ENCODE measurements at places on chromosomes 2 and 18.

DNA sequence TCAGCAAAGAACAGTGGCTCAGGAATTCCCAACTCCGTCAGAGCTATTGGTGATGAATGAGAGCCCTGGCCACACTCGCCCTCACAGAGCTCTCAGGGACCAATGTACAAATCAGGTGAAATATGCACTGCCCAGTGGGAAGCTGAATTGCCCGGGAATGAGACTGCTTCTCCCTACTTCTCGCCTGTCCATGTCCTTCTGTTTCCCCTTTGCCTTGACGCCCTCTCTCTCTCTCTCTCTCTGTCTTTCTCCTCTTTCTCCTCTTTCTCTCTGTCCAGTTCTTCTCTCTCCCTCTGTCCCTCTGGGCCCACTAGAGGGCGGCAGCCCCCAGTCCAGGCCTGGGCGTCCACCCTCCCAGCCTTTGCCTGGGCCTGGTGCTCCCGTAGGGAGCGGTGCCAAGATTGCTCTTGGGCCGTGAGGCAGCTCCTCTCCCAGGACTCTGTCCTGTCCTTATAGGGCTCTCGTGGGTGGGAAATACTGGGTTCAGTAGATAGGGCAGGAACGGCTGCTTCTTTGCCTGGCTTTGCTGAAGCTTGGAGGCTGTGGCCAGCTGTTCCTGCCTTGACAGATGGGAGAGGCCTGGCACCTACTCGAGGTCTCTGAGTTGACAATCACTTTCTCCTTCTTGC lies 28.4 kb upstream of the PUM2 start:
- DNase-seq: no peak

- no peak for DNase-seq
Measured at GRCh38 chr18:77061946-77062517, 70.6 kb downstream of the MBP start.

DNA sequence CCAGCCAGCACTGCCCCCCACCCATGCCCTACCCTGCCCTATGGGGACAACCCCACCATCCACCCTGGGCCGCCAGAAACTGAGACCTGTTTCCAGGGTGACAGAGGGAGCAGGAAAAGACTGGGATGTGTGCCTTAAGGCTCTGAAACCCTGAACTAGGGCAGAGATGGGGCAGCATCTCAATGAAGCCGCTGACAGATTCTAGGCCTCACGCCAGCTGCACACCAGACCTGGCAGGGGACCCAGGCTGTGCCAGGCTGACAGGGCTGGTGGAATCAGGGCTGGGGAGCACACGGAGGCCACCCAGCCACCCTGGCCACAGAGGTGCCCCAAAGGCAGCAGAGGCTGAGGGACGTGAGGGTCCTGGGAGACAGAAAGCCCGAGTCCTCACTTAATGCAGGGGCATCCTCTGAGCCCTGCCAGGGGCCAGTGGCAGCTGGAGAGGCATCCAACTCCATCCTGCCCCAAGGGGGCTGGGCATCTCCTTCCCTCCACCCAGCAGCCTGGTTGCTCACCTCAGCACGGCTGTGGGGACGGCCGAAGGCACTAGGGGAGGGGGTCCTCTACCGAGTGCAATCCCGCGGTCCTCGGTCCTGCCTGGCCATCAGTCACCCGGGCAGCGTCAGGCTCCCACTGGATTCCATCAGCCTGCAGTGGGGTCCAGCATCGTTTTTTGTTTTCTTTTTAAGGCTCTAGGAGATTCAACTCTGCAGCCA lies 169.2 kb downstream of the ZFP36L2 start:
- DNase-seq: no peak

- DNase-seq: no peak
Measured at GRCh38 chr18:21998486-21998885, 170.9 kb upstream of the GATA6 start.

DNA sequence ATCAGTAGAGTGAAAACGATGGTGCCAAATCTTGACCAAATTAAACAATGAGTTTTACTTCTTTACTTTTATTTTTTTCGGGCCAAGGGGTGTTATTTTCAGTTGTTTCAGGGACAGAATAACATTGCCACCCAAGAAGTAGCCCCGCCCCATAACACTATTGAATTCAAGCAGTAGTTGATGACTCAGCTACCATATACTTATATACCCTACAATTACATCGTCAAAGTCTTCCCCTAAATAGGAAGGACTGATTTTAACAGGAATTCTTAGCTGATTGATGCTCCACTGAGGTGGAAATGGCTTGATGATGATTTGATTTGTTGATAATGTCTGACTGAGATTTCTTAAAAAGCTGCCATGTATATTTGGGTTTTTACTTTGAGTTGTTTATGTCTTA lies 24.7 kb downstream of the LYPD6B start:
- DNase-seq: no peak

- no peak for DNase-seq
Measured at GRCh38 chr2:70442301-70443077, 111.1 kb downstream of the TGFA start.

DNA sequence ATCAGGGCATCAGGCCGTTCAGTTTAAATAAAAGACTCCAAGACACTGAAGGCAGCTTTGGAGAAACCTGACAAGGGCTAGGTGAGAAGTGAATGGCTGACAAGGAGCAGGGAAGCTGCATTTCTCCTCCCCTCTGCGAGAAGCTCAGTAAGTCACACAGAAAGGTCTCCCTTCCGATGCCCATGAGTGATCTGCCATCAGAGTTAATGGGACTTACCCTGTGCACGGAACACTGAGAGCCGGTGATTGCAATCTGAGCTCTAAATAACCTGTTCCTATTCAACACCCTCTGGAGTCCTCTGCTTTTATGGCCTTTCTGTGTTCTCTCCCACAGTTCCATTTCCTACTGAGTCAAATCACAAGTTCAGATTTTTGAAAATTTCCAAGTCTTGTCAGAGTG lies 322.2 kb upstream of the MYT1L start:
- no peak for DNase-seq

GRCh38 chr2:144471305-144472045 lies 48.4 kb downstream of the ZEB2 start:
- DNase-seq: no peak

GRCh38 chr2:166360906-166361305 lies 14.8 kb downstream of the SCN9A start:
- DNase-seq: no peak

- no peak for DNase-seq
Measured at GRCh38 chr2:176679061-176679669, 409.9 kb downstream of the MTX2 start.

DNA sequence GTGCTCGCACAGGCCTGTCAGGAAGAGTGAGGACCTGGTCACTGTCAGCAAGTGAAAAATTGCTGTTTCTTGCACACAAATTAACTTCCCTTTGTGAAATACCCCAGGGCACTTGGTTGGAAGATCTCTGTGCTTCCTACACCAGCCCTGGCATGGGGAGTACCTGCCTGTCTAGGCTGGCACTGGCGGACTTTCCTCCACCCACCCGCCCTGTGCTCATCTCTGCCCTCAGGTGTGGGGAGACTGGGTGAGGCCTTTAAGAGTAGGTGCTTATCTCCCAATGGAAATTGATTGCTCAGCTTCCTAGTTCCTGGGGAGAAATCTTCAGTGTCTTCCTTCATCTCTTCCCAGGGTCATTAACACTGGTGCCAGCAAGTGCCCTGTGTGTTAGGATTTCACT lies 42.1 kb downstream of the IMPA2 start:
- DNase-seq: no peak

GRCh38 chr2:61205132-61205531 lies 43.1 kb downstream of the C2orf74 start:
- DNase-seq: no peak

GRCh38 chr2:69581774-69582581 lies 61.6 kb downstream of the AAK1 start:
- no peak for DNase-seq

DNA sequence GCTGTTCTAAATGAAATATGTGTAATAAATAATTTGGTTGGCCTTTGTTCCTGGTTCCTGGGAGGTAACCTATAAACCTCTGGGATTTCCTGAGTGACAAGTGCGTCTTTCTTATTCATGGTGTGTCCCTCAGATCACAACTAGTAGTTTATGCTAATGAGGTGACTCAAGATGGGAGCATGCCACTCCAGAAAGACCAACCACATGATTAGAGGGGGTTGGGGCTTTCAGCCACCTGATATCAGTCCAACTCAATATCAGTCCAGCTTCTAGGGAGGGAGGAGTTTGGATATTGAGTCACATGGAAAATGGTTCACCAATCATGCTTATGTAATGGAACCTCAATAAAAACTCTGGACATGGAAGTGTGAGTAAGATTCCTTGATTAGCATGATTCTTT lies 96.6 kb downstream of the QPCT start:
- DNase-seq: no peak

- no peak for DNase-seq
Measured at GRCh38 chr2:208252716-208253492, 2.0 kb downstream of the IDH1 start.

DNA sequence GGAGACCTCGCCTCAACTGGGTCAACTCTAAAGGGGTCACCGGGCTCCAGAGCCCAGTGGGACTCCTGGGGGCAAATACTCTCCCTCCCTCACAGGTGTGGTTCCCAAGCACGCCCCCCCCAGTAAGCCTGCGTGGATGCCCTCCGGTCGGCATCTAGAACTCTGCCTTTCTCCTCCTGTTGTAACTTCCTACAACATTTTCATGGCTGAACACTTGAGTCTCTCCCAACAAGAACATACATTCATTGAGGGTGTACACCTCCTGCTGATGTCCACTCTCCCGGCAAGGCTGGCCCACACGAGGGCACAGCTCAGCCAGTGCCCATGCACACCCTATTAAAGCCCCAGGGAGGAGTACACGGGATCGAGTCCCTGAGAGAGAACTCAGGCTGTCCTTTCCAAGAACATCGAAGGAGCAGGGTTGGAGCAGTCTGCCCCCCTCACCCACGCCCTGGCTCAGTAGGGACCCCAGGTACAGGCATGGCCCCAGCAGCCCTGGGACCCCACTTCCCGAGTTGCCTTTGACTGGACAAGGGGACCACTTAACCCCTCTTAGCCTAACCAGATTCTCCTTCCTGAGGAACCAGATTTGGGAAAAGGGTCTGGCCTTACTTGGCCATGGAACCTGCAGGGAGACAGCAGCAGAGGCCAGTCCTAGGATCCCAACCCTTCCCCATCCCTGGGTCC lies 37.4 kb downstream of the FAM178B start:
- DNase-seq: no peak

- no peak for DNase-seq
Measured at GRCh38 chr18:72940986-72941385, 73.2 kb upstream of the NETO1 start.

GRCh38 chr18:28823506-28824182 lies 646.7 kb upstream of the CDH2 start:
- DNase-seq: no peak

DNA sequence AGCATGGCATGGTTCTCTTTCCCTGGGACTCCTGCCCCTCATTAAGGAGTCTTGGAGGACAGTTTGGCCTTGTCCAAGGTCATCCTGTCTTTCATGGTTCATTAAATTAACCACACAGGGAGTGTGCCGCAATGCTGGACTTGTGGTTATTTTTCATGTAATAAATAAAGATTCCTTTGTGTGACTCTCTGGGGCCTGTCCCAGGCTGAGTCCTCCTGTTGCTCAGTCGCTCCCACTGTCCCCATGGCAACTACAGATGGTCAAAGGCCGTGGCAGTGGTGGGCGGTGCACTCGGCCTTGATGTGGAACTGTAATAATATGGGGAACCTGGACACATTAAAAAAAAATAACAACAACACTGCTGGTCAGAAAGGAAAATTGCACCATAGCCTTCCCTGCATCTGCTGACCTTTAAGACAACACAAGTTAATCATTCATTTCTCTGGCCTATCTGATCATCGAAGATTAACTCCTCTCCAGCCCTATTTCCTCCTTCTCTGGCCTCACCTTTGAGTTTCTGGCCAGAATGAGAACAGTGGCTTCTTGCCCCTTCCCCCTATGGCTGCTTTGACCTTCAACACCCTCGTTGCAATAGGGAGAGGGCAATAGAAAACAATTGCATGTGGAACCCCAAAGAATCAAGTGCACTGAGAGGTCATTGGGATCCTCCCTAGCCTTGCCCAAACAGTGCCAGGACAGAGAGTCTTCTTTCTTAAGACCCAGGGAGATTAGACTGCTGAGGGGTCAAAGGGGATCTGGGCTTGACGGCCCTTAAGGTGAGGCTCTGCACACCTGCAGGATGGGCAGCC lies 44.7 kb downstream of the PSD4 start:
- peak; percentile 54 for DNase-seq

- DNase-seq: peak; percentile 91
Measured at GRCh38 chr2:216775043-216775453, 79.7 kb upstream of the IGFBP5 start.

- DNase-seq: no peak
Measured at GRCh38 chr2:111995148-111995547, 59.9 kb upstream of the TMEM87B start.

DNA sequence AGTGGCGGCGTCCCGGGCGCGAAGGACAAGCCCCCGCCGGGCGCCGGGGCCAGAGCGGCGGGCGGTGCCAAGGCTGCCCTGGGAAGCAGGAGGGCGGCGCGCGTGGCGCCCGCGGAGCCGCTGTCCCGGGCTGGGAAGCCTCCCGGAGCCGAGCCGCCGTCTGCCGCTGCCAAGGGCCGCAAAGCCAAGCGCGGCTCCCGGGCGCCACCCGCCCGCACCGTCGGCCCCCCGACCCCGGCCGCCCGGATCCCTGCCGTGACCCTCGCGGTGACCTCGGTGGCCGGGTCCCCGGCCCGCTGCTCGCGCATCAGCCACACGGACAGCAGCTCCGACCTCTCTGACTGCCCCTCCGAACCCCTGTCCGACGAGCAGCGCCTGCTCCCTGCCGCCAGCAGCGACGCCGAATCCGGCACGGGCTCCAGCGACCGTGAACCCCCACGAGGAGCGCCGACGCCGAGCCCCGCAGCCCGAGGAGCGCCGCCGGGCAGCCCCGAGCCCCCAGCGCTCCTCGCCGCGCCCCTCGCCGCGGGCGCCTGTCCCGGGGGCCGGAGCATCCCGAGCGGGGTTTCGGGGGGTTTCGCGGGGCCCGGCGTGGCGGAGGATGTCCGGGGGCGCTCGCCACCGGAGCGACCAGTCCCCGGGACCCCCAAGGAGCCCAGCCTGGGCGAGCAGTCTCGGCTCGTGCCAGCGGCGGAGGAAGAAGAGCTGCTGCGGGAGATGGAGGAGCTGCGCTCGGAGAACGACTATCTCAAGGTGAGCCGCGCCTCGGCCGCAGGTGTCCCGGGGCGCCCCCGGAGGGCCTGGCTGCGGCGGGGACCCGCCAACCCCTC lies 820 bp downstream of the MTCL1 start:
- no peak for DNase-seq

DNA sequence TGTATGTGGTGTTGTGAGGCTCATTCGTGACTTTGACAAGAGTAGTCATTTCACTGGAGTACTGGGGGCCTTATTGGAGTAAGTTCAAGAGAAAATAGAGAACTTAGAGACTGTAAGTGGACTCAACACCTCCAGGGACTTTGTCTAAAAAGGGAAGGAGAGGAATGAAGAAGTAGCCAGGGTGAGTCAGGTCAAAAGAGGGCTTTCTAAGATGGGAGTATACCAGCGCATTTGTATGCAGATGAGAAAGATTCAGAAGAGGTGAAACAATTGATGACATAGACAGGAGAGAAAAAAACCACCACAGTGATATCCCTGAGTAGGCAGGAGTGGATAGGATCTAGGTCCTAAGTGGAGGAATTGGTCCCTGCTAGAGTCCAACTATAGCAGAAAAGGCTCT lies 246.8 kb downstream of the IKZF2 start:
- no peak for DNase-seq

GRCh38 chr2:183383854-183384253 lies 259.6 kb downstream of the NUP35 start:
- DNase-seq: no peak

GRCh38 chr18:12291690-12292089 lies 16.4 kb upstream of the TUBB6 start:
- DNase-seq: no peak

- no peak for DNase-seq
Measured at GRCh38 chr18:48077291-48077690, 146.8 kb upstream of the SMAD2 start.

GRCh38 chr2:179139506-179139905 lies 89.6 kb upstream of the CCDC141 start:
- DNase-seq: no peak

Measured in GM04503 (cell line).